ENCODE measurements at places on chromosomes 2 and 18.

DNA sequence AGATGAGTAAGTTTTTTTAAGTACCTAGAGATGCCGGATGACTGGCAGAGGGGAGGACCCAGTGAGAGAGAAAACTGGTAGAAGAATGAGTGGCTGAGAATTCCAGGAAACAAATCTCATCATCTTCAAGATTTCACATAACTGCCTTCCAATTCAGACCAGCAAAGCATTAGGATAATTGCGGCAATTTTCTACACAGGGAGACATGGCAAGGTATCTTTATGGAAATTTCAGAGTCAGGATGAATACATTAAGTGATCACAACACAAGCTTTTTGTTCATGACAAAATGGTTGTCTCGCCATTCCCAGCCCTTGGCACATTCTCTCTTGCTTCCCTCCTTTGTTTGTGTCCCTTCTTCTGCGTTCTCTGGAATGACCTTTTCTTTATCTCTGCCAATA lies 82.1 kb downstream of the ALK start:
- DNase-seq, result no peak

GRCh38 chr2:196208915-196209314 lies 37.5 kb upstream of the STK17B start:
- DNase-seq, result no peak

- no peak for DNase-seq
Observed at GRCh38 chr2:181517685-181518301, 60.6 kb downstream of the ITGA4 start.

GRCh38 chr2:173544641-173545363 lies 190.1 kb downstream of the CDCA7 start:
- no peak for DNase-seq

Data from stimulated activated CD4-positive, alpha-beta T cell treated with anti-CD3 and anti-CD28 coated beads, Interleukin-1b, Interleukin-23, amount 100 ng/mL, for 24 hours (primary cell).